ENCODE measurements at places on chromosomes 13 and 19. TPM values are rescaled to one million over a fixed set of nuclear protein-coding genes. Genes with fewer than 3 reads are reported as not detected.
A peak's percentile ranks its signal among the peaks of the same experiment; 100 is the strongest.

GRCh38 chr13:45718992-45719391 lies 16.9 kb downstream of the CBY2 start:
- DNase-seq, result peak; percentile 68

DNA sequence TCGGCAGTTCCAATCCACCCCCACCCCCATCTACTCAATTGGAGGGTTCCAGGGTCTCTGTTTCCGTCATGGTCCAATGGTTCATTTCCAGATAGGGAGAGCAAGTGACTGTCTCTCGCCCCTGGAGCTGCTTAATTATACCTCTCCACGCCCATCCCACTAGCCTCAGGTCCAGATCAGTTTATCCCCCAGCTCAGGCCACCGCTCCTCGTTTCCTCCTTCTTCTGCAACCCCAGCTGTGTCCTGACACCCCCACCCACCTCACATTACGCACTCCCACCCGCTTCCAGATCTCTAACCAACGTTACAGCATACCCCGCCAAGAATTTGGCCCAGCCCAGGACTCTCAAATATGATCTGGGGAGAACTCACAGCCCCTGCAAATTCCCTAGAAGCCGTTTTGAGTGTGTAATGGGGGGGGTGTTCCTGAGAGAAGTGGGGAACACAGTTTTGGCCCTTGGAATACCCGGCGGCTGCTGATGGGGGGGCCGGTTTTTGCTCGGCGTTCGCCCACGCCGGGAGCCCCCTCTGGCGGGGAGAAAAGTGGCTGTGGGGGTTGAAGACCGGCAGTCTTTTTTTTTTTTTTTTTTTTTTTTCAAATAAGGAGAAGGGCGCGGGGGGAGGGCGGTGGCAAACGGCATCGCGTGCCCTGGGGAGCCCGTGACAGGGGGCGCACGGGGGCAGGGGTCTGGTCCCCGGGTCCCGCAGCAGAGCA lies 1.7 kb upstream of the PDE4A start:
- DNase-seq, result no peak

Gene FCAR
- not detected for total RNA-seq

Gene PSG1
- total RNA-seq, result 11.0 TPM

DNA sequence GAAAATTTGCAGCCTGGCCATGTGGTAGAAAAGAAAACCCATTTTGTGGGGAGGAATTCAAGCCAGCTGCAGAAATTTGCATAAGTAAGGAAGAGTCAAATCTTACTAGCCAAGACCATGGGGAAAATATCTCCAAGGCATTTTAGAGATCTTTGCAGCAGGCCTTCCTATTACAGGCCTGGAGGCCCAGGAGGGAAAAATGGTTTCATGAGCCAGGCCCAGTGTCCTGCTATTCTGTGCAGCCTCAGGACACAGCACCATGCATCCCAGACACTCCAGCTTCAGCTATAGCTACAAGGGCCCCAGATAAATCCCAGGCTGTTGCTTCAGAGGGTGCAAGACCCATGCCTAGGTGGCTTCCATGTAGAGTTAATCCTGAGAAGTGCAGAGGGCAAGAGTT lies 1590.1 kb upstream of the PRR20A start:
- no peak for DNase-seq

Gene NCAN
- total RNA-seq, result not detected

Gene RASAL3
- not detected for total RNA-seq

Gene YJEFN3
- 0.12 TPM for total RNA-seq

- DNase-seq, result no peak
These were observed 14.4 kb downstream of the BCAM start for GRCh38 chr19:44823373-44823698.

Gene IL27RA
- total RNA-seq, result 4.8 TPM

Gene PSPC1
- total RNA-seq, result 43.3 TPM

Gene DLL3
- total RNA-seq, result 0.86 TPM

- DNase-seq, result no peak
These were observed 42.8 kb downstream of the BICRA start for GRCh38 chr19:47651691-47652090.

GRCh38 chr19:18659281-18660050 lies 22.6 kb downstream of the KLHL26 start:
- DNase-seq, result no peak

DNA sequence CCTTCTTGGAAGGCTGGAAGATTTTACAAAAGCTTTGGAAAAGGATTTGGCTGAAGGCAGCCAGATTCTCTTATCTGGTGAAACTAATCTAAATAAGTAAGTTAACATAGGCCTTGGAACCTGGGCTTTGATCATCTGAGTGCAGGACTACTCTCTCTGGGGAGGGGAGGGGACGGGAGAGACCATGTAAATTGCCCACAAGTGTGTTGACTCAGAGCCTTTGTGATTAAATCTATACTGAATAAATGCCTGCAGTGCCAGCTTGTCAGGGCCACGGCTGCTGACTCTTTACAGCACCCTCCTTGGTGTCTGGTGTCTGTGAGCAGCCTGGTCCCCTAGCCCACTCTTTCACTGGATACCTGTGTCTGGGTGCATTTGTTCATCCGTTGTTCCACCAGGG lies 251.4 kb downstream of the ITGBL1 start:
- DNase-seq, result peak; percentile 7

DNA sequence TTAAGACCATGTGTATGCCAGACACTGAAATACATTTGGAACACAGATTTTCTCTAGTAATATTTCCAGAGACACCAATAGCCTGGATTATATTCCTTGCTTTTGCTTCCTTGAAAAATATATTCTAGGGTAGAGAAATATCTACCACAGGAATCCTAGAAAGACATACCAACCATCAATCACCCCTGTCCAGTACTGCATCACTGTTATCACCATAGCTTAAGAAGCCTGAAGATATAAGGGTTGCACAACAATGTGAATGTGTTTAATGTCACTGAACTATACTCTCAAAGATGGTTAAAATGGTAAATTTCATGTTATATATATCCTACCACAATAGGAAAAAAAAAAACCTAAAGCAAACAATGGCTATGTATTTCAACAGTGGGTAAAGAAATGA lies 163.6 kb downstream of the DIAPH3 start:
- DNase-seq, result no peak

DNA sequence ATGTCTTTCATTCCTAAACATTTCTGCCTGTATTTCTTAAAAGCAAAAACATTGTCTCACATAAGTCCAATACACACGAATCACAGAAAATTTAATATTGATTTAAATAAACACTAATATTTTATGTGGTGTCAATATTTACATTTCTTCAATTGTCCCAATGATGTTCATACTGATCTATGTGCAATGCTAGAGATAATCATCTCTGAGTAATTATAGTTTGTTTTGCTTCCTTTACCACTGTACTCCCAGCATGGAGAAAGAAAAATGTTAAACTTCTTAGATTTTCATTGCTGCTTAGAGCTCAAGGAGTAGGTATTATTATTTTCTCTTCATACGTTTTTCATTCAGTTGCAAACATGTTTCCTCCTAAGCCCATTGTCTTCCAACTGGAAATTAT lies 434.2 kb upstream of the PRR20A start:
- no peak for DNase-seq

GRCh38 chr13:80496721-80497397 lies 155.9 kb upstream of the SPRY2 start:
- DNase-seq, result no peak
